ENCODE measurements at places on chromosomes 5 and 9. TPM values are rescaled to one million over a fixed set of nuclear protein-coding genes. Genes with fewer than 3 reads are reported as not detected.

C6 gene
- total RNA-seq: 0.41 TPM

DDX4 gene
- 0.82 TPM for total RNA-seq

SLCO6A1 gene
- 0.41 TPM for total RNA-seq

PCSK5 gene
- 15.5 TPM for total RNA-seq

ORM2 gene
- not detected for total RNA-seq

SPATA31C1 gene
- not detected for total RNA-seq

SPINK7 gene
- total RNA-seq: not detected

FRMD3 gene
- total RNA-seq: 43.6 TPM

WDR38 gene
- not detected for total RNA-seq

GRXCR2 gene
- total RNA-seq: not detected

All from frontal cortex (tissue), 4 donors.